ENCODE measurements at places on chromosomes 1 and 21.
A peak's percentile ranks its signal among the peaks of the same experiment; 100 is the strongest.

DNA sequence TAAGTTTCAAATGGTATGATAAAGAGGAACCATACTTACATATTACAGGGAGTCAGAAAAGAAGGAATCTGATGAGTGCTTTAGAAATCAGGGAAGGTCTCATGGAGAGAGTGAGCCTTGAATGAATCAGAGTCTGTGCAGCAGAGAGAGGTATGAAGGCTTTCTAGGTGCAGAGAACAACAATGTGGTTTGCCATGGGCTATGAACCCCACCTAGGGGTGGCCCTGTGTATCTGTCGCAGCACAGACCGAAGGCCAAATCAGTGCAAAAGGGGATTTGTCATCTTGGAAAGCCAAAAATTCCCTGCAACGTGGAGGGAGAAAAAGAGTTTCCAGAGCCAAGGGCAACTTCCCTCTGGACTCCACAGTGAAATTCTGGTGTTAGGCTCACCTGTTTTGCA is 3.5 kb downstream of the PAPPA2 start:
- DNase-seq = peak; percentile 8

GRCh38 chr1:41238311-41238988 is 3.7 kb downstream of the SCMH1 start:
- peak; percentile 63 for DNase-seq

- no peak for DNase-seq
Measured at GRCh38 chr1:202272103-202272845, 69.5 kb downstream of the UBE2T start.

- no peak for DNase-seq
Measured at GRCh38 chr1:160204526-160205241, 500 bp upstream of the PEA15 start.

DNA sequence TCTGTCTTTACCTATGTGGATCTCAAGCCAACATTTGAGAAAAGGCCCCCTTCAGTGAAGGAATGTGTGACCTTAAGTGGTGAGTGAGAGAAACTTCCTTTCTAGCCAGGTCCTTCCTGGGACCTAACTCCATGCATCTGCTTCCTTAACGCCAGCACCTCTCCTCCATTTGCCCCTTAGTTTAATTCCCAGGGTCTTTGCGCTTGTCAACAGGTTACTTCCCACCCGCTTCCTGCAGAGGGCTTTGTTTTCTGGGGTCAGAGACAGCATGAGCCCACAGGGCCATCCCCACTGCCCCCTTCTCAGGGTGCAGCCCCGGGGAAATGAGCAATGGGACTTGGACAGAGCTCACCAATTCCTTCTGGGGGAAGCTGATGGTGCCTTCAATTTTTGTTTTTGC is 54.8 kb downstream of the EVA1C start:
- DNase-seq = no peak

- no peak for DNase-seq
Measured at GRCh38 chr1:28280977-28281381, 21.7 kb downstream of the SESN2 start.

DNA sequence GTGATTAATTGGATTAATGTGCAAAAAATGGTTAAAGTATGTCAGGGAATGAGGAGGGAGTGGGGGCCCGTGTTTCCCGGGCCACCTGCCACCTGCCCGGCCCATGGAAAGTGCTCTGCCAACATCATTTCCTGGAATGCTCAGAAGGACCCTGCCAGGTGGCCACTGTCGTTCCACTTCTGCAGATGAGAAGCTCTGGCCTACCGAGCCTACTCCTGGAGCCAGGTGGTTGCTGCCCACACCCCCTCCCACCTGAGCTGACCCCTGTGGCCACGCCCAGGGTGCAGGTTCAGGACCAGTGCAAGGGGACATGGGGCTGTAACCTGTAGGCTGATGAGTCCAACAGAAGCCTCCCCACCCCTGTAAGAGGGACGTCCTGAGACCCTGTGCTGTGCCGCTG is 99.7 kb downstream of the PRDM16 start:
- no peak for DNase-seq

- no peak for DNase-seq
Measured at GRCh38 chr1:32112806-32113375, 5.0 kb downstream of the KPNA6 start.

DNA sequence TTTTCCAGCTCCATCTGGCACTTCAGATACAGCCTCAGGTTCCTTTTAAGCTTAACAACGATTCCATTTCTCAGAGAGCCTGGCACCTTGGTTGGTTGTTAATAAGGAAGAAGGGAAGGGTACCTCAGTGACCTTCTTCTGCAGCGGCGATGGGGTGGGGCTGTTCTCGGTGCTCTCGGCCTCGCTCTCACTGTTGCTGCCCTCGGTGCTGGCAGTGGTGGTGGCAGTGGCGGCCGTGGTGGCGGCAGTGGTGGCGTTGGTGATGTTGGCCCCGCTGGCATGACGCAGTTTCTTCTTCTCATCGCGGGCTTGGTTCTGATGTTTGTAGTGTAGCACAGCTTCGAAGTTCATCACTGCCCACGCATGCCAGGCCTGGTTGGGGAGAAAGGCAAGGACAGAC is 30.7 kb upstream of the EXOSC10 start:
- DNase-seq = no peak

Data from A172 (cell line).